ENCODE measurements at places on chromosomes 4 and X.

DNA sequence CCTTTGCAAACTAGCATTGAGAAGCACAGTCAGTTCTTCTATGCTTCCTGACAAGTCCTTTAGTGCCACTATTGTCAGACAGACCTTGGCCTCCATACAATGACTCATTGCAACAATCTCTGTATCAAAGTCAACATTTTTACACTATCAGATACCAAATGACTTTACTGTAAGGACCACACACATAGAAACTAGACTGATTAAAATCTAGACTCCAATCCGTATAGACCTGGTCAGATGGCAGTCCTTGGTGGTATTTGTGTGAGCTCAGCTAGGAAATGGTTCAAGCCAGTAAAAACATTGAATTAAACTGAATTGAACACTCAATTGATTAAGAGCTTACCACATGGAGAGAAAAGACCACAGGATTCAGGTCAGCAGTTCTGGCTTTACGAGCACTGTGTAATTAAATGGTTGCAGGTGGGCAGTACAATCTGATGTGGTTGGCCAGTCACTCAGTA lies 549.8 kb upstream of the LCORL start:
- DNase-seq = no peak

- no peak for DNase-seq
Measured at GRCh38 chr4:165201806-165202205, 5.6 kb upstream of the KLHL2 start.

DNA sequence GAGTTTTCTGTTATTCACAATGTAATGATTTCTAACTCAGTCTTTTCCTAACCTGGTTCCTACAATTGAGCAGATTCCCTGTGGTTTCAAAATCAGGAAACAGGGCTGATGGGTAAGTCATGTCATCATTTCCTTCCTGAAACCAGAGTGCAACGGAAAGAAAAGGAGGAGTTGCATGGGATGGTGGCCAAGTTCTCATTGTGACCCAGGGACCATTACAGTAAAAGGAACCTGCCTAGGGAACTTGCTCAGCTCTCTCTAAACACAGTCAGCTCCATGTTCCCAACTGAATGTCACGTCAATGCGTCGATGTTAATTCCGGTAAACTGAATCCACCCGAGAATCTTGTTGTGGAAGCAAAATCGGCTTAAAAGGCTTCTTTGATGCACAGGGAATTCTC lies 51.2 kb downstream of the LGI2 start:
- DNase-seq = no peak

DNA sequence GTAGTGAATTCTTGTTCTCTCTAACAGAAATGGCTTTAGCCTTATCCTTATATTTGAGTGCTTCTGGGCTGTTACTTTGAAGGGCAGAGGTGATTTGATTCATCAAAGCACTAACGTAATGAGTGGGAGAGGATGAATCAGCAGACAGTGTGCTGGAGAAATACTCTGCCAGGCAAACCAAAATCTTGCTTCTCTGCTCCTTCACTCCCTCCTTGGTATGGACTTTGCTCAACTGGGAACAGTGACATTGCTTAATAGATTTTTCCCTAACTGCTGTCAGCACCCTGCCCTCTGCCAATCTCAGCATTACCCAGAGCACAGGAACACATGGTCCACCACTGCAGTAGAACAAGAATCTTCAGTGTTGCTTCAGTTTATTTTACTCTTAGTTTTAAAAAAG lies 56.0 kb downstream of the PDLIM5 start:
- DNase-seq = no peak

DNA sequence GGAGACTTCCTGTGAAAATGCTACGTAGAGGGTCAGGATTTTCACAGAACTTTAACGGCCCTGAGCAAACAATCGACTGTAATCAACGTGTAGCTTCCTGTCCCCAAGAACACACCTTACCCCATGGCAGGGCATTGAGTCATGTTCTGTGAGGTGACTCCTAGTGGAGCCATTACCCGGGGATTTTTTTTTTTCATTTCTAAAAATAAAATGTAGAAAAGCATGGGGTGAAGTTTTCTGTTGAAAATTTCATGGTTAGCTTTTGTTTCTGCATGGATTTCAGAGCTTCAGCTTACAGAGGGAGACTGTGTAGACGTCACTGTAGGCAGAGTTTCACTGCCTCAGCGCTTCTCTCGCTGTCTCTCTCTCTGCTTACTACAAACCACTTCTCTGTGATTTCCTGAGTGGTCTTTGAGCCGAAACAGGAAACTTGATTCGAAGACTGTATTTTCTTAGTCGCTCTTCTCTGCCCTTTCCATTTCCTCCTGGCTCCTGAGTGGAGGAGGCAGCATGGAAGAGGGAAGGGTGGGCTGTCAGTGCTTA lies 111.7 kb downstream of the NFKB1 start:
- DNase-seq = no peak

DNA sequence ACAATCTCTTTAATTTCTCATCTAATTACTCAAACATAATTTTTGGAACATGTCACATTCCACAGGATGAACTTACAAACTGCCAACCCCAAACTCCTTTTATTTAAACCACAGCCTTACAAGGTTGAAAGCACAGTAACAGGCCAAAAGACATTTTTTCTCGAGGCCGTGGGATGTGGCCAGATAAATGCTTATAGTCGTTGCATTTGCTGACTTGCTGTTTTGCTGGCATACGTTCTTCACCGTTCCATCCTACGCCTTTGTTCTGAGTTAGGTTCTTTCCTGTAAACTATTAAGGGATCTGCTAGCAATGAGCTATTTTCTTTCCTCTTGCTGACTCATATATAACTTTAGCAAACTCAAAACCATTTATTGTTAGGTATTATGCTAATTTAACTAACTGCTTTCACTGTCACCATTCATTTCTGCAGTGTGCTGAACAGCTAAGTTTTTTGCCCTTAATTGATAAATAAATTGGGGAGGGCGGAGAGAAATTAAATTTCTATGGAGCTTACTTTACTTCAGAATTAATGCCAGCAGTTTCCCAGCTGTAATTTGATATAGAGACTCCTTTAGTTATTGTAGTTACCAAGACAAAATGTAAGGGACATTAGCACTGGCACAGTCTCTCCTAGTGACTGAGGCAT lies 135.1 kb upstream of the PACRGL start:
- DNase-seq = no peak

- DNase-seq = no peak
Measured at GRCh38 chrX:65696613-65697012, 29.2 kb downstream of the MSN start.

- no peak for DNase-seq
Measured at GRCh38 chr4:84722720-84723119, 139.8 kb downstream of the CDS1 start.

- no peak for DNase-seq
Measured at GRCh38 chr4:80112236-80112635, 39.2 kb upstream of the ANTXR2 start.

- DNase-seq = no peak
Measured at GRCh38 chr4:106312377-106312776, 3.6 kb downstream of the TBCK start.

DNA sequence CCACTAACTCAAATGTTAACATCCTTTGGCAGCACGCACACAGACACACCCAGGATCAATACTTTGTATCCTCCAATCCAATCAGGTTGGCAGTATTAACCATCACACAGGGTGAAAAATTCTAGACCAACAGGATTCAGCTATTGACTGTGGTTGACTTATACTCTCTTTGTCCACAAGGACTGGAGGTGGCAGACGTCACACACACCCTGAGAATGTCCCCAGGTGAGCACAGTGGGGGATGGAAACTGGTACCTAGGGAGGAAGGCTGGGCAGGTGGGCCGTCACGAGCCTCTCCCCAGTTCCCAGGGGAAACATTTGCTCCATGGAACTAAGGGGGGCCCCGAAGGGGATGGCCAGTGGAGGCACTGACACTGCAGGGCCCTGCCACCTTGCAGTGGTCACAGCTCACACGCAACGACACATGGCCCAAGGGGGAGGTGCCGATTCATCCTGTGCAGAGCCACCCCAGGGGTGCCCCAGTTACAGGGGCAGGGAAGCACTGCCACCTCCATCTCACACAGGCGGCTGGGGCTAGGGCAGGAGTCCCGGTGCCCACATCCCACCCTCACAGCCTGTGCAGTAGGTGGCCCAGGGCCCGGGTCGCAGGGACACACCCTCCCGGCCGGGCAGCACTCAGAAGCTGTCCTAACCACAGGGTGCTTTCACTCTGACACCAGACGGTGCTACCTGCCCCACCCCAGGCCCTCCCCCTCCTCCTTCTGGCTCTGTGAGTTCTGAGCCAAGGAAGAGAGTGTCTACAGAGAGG lies 17.4 kb downstream of the ZFYVE28 start:
- no peak for DNase-seq

- no peak for DNase-seq
Measured at GRCh38 chr4:2256781-2257191, 5.1 kb downstream of the MXD4 start.

Measured in T-helper 9 cell (primary cell).